ENCODE measurements at places on chromosomes 1 and 21.

- DNase-seq: no peak
These were observed 229.7 kb upstream of the IRF2BP2 start for GRCh38 chr1:234839663-234840062.

GRCh38 chr1:156412653-156413321 is 43.8 kb downstream of the RHBG start:
- no peak for DNase-seq

- no peak for DNase-seq
These were observed 3.3 kb downstream of the KRTAP12-4 start for GRCh38 chr21:44650973-44651675.

DNA sequence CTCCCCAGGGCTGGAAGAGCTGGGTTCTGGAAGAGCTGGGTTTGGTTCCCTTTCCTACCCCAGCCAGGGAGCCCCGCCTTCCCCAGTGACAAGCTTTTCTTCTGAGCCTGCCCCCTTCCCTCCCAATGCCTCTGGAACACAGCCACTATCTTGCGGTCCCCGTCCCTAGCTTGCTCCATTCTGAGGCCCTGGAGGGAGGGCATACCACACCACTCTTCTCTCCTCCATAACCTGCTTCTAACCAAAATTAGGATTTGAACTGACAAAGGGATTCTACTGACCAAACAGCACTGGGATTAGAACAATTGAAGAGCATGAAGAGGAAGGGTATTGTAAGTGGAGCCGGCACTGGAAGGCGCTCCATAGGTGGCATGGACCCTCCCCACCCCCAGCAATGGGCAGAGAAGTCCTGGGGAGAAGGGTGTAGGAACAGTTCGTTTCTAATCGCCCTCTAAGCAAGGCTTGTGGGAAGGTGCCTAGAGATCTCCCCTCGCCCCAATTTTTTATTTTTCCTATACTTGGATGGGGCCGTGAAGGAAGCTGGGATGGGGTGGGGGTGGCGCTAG is 690 bp downstream of the C1orf216 start:
- DNase-seq: no peak

- DNase-seq: peak; percentile 55
These were observed at the start of gene PLXNA2 for GRCh38 chr1:208243967-208244916. Gene PLXNA2, minus strand, starts transcription at chr1:208244384. Its CDS starts 26,462 bp downstream, at chr1:208217922.

- no peak for DNase-seq
These were observed 4.8 kb downstream of the COX20 start for GRCh38 chr1:244840219-244840794.

DNA sequence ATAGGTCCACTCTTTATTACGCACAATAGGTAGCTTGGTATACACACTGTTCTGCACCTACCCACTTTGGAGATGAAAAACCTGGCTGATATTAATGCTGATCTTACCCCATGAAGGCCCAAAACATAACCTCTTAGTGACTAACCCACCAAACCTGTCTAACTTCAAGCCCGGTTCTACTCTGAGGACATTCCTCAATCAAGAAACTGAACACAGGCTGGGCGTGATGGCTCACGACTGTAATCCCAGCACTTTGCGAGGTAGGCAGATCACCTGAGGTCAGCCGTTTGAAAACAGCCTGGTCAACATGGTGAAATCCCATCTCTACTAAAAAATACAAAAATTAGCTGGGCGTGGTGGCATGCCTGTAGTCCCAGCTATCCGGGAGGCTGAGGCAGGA is 50.5 kb downstream of the EYA3 start:
- DNase-seq: no peak

- DNase-seq: no peak
These were observed 124.6 kb downstream of the ZC3H11B start for GRCh38 chr1:219488275-219488674.

GRCh38 chr1:9126511-9126910 is 2.4 kb downstream of the GPR157 start:
- no peak for DNase-seq

DNA sequence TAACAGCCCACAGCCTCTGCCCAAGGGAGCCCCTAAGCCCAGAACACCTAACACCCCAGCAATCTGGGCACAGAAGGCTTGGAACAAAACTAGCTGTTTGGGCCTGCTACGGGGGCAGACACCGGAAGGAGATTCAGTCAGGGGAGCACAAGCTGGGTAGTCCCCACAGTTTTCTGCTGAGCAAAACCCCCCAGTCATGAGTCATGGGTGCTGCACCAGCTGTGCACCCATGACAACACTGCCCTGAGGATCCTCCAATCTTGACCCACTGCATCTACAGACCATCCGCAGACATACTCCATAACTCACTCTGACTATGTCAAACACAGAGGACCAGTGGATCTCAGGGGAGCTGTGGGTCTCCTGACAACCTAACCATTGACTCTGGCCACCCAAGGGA is 105.1 kb downstream of the LRIG2 start:
- no peak for DNase-seq

DNA sequence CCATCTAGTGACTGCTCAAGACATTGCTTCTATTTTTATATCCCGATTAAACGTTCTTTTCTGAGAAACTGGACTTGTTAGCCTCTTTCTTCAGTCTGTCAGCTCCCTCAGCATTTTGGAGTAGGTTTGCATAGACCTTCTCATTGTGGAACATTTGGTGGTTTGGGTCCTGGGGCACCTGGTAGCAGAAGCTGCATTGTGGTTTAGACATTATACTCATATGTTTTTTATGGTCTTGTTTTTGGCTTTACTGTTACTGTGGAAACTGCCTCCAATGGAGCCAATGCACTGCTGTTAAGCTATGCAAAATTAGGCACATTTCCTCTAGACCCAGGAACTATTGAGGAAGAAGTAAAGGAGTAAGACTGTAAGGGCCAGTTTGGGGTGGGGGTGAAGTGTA is 36.7 kb upstream of the LRRC8B start:
- no peak for DNase-seq

GRCh38 chr21:42282715-42283114 is 32.5 kb downstream of the TFF3 start:
- no peak for DNase-seq

- no peak for DNase-seq
These were observed 1.0 kb downstream of the ENTREP3 start for GRCh38 chr1:155254228-155254713.

DNA sequence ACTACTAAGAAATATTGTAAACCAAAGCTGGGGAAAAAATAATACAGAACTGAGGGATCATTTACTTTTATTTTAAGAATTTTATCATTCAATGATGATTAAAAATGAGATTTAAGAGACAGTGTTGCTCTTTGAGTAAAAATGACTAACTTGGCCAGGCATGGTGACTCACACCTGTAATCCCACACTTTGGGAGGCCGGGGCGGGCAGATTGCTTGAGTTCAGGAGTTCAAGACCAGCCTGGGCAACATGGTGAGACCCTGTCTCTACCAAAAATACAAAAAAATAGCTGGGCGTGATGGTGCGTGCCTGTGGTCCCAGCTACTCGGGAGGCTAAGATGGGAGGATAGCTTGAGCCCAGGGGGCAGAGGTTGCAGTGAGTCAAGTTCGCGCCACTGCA is 21.8 kb upstream of the PLEKHO1 start:
- DNase-seq: no peak

DNA sequence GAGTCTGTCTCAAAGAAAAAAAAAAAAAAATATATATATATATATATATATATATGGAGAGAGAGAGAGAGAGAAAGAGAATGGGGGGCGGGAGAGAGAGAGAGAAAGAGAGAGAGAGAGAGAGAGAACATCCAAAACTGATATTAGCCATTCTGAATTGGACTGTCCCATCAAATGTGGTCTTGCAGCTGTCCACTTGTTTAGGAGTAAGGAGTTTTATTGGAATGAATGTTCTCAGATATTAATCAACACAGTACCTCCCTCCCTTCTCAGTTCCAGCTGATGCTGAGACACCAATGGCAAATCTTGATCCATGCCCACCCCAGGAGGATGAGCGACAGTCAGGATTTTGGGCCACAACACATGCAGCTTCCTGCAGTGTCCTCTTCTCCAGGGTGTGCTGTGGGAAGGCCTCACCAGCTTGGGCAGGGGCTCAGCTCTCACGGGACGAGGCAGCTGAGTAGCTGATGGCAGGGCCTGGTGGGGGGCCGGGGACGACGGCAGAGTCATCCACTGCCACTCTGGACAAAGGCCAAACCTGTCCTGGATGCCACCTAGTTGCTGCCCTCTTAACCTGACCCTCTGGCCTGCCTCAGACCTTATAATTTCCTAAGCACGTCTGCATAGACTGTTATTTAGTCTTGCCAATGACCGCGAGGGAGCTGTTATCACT is 9.3 kb upstream of the CLDN14 start:
- DNase-seq: no peak

DNA sequence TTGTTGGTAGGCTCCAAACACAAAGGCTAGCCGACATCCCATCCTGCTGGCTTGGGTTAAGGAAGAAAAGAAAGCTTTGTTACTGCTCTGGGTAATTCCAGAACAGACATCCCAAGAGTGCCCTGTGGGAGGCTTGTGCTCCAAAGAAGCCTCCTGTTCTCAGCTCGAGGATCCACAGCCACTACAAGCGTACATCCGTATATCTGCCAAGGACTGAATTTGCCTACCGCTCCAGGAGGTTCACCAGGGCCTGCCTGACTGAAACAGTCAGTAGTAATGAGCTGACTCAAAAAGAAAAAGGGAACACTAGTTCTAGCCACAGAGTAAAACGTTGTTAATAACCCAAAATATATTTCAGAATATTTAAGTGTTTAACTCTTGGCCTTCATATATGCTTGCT is 24.8 kb upstream of the MUTYH start:
- no peak for DNase-seq

GRCh38 chr1:12461754-12462153 is 156.3 kb downstream of the DHRS3 start:
- DNase-seq: no peak
